Ovary (tissue), 10 donors: ENCODE measurements at places on chromosomes 11 and 22. TPM values are rescaled to one million over a fixed set of nuclear protein-coding genes. Genes with fewer than 3 reads are reported as not detected.

DNA sequence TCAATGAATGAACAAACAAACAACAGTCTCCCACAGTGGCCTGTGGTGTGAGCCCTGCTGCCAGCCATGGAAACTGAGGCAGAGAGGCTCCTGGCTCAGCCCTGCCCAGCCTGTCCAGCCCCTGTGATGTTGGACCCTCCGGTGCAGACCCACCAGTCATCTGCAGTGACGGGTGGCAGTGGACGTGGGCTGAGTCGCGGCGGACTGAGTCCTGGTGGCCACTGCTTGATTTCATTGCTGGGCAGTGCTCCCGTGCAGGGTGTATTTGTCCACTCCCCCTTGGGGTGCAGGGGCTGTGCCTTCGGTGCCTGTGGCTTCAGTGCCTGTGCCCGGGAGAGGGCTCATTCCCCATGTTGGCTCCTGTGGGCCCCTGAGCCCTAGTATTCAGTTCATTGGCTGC is 31.9 kb upstream of the MUC5AC start:
- no peaks in the 10 kb centered on the region for H3K36me3 ChIP-seq
- H3K4me3 ChIP-seq = no peak overlapping the region
- no peaks in the 10 kb centered on the region for H3K4me1 ChIP-seq
- no peak for DNase-seq
- H3K27ac ChIP-seq = no peak overlapping the region
- no peaks in the 10 kb centered on the region for H3K27me3 ChIP-seq

RASGRP2 gene
- 7.6 TPM for total RNA-seq

GRCh38 chr11:36699271-36699670 is 101.2 kb upstream of the RAG2 start:
- DNase-seq = no peak
- H3K4me1 ChIP-seq = no peaks in the 10 kb centered on the region
- H3K36me3 ChIP-seq = no peaks in the 10 kb centered on the region
- H3K27me3 ChIP-seq = no peaks in the 10 kb centered on the region
- no peak overlapping the region for H3K4me3 ChIP-seq
- H3K27ac ChIP-seq = no peak overlapping the region

GRCh38 chr22:11066458-11067285 is 4461.3 kb upstream of the OR11H1 start:
- no peaks in the 10 kb centered on the region for H3K27me3 ChIP-seq
- no peaks in the 10 kb centered on the region for H3K36me3 ChIP-seq
- DNase-seq = peak; percentile 28
- no peak overlapping the region for H3K27ac ChIP-seq

DNA sequence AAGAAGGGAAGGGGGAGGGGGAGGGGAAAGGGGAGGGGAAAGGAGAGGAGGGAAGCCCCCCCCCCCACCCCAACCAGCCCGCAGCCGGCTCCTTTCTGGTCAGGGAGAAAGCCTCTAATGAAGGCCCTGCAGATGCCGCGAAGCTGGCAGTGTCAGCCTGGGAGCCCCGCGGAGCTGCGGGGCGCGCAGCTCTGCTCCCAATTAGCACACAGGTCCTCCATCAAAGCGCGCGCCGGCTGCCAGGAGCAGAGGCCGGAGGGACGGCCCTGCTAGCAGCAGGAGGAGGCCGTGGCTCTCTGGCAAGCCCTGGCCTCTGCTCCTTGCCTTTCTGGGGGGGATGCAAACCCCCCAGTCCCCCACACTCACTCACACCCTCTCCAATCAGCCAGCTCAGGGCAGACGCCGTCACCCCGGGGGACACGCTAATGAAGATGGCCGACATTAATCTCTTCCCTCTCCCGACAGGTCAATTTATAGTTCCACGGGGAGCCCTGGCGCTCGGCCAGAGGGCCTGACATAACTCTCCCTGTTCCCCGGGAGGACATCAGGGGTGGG is 70.5 kb upstream of the TCF20 start:
- H3K27me3 ChIP-seq = no peaks in the 10 kb centered on the region
- DNase-seq = no peak
- no peak overlapping the region for H3K27ac ChIP-seq
- no peak overlapping the region for H3K4me3 ChIP-seq
- H3K4me1 ChIP-seq = peaks cover 2% of the 10 kb centered on the region

- peaks cover 2% of the 10 kb centered on the region for H3K4me1 ChIP-seq
- H3K4me3 ChIP-seq = no peak overlapping the region
- H3K36me3 ChIP-seq = no peaks in the 10 kb centered on the region
- no peak for DNase-seq
- no peaks in the 10 kb centered on the region for H3K27me3 ChIP-seq
- H3K27ac ChIP-seq = no peak overlapping the region
Measured at GRCh38 chr11:19768815-19769214, 56.2 kb downstream of the NAV2 start.

LIPT2 gene
- total RNA-seq = 4.1 TPM

- H3K4me1 ChIP-seq = peaks cover 8% of the 10 kb centered on the region
- no peak for DNase-seq
- no peak overlapping the region for H3K27ac ChIP-seq
- H3K27me3 ChIP-seq = no peaks in the 10 kb centered on the region
- no peak overlapping the region for H3K4me3 ChIP-seq
Measured at GRCh38 chr22:38462960-38463784, 4.7 kb upstream of the KDELR3 start.

C11orf86 gene
- not detected for total RNA-seq

DNA sequence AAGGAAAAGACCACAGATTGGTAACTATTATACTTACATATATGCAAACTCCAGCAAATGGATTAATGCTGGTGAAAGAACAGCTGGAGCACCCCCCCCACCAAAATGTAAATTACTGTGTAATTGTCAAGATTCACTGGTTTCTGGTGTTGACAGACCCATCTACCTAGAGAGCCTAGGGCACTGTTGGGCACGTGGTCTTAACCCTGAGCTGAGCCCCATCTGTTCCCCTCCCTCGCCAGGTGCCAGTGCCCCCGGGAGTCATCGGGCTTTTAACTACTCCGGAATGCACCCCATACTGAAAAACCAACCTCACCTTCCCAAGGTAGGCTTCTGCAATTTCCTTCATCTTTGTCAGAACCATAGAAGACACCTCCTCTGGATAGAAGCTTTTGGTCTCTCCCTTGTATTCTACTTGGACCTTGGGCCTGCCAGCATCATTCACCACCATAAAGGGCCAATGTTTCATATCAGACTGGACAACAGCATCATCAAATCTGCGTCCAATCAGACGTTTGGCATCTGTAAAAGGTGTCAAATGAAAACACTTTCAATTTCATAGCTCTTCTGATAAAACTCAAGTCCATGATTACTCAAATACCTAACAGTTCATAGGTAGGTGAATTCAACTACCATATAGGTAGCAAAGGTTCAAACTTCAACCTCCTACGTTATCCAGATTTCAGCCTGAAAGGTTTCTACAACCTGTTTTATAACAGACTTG is 1.5 kb downstream of the HSPA8 start:
- DNase-seq = no peak

GRCh38 chr11:120917559-120918239 is 106.2 kb upstream of the TBCEL start:
- H3K36me3 ChIP-seq = no peaks in the 10 kb centered on the region
- H3K4me3 ChIP-seq = no peak overlapping the region
- no peak for DNase-seq
- no peak overlapping the region for H3K27ac ChIP-seq
- H3K27me3 ChIP-seq = no peaks in the 10 kb centered on the region

OR52I2 gene
- not detected for total RNA-seq

GRCh38 chr11:115284773-115285172 is 219.4 kb downstream of the CADM1 start:
- no peaks in the 10 kb centered on the region for H3K4me1 ChIP-seq
- no peaks in the 10 kb centered on the region for H3K27me3 ChIP-seq
- H3K27ac ChIP-seq = no peak overlapping the region
- no peaks in the 10 kb centered on the region for H3K36me3 ChIP-seq
- DNase-seq = no peak

H19 gene
- total RNA-seq = 2,888 TPM

DNA sequence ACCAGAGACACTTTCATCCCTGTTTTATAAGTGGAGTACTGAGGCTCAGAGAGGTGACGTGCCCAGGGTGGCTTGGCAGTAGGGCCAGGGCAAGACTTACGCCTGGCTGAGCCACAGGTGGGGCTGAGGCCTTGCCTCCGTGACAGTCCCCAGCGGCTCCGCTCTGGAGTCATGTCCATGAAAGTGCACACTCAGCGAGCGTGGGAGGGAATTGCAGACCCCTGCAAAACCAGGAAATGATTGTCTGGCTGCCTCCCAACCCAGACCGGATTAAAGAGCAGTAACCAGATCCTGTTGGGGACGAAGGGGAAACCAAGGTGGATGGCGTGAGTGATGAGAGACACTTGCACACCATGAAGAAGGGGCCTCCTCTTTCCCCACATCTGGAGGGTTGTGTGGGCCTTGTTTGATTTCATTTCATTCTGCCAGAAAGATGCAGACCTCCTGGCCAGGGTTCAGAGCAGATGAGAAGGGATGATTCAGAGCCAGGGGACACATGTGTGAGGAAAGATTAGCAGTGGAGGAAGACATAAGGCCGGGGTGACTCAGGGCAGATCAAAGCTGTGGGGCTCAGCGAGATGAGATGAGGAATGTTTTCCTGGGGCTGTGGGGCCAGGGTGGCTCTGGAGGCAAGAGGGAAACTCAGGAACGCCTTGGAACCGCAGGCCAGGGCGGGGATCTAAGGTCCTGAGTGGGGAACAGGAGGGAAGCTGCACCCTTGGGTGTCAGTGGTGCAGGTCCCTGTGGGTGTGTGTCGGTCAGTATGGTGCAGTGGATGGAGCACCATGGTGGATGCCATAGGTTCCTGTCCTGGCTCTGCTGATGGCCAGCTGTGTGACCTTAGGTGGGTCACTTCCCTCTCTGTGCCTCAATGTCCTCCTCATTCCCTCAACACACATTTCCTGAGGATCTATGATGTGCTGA is 29.9 kb upstream of the LRRC32 start:
- H3K27ac ChIP-seq = no peak overlapping the region
- H3K36me3 ChIP-seq = no peaks in the 10 kb centered on the region
- no peaks in the 10 kb centered on the region for H3K27me3 ChIP-seq
- DNase-seq = no peak

- H3K27me3 ChIP-seq = no peaks in the 10 kb centered on the region
- DNase-seq = no peak
- no peaks in the 10 kb centered on the region for H3K36me3 ChIP-seq
Measured at GRCh38 chr22:40473703-40474102, 103.3 kb downstream of the SGSM3 start.

DNA sequence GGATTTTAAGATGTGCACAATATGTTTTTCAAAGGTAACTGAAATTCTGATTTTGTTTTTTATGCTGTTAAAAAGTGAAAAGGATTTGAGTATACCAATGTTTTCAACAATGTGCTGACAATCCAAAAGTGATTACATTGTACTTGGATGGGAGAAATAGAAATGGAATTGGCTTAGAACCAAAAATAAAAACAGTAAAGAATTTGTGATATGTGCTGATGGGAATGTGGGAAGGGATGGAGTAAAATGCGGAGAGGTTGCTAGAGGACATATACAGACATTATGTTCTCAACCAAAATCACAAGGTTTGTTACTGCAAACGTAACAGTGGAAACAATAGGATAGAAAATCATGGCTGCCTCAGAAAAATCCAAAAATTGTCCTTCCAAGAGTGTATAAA is 279.3 kb upstream of the TENM4 start:
- DNase-seq = no peak
- H3K27ac ChIP-seq = no peak overlapping the region
- H3K4me1 ChIP-seq = no peaks in the 10 kb centered on the region
- H3K27me3 ChIP-seq = no peaks in the 10 kb centered on the region

DNA sequence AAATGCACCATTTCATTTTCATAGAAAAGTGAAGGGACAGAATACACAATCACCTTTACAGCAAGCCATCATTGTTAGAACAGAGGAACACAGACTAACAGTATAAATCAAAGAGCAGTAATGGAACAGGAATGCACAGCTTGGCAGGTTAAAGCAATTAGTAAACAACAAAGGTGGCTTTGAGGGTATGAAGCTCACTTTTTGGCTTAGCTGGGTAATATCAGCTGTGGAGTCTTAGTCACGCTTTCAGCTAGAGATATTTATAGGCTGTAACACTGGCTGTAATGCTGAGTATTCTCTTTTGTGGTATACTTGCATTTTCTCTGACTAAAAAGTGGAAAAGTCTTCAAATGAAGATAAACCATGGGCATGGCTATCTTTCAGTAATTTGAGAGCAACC is 1780.5 kb downstream of the LRRC4C start:
- H3K27ac ChIP-seq = no peak overlapping the region
- H3K4me3 ChIP-seq = no peak overlapping the region
- H3K27me3 ChIP-seq = no peaks in the 10 kb centered on the region
- no peaks in the 10 kb centered on the region for H3K4me1 ChIP-seq
- DNase-seq = no peak
- no peaks in the 10 kb centered on the region for H3K36me3 ChIP-seq

B4GALNT4 gene
- total RNA-seq = 25.8 TPM

TTC12 gene
- 28.1 TPM for total RNA-seq

GRCh38 chr11:70776914-70777532 is 378.7 kb downstream of the CTTN start:
- DNase-seq = no peak
- no peaks in the 10 kb centered on the region for H3K36me3 ChIP-seq
- H3K27me3 ChIP-seq = no peaks in the 10 kb centered on the region
- no peak overlapping the region for H3K4me3 ChIP-seq

- H3K4me1 ChIP-seq = peaks cover 13% of the 10 kb centered on the region
- H3K36me3 ChIP-seq = no peaks in the 10 kb centered on the region
- no peak for DNase-seq
- no peaks in the 10 kb centered on the region for H3K27me3 ChIP-seq
- H3K27ac ChIP-seq = no peak within 1 kb of the TSS
Measured at GRCh38 chr22:19714312-19715187, at the start of gene SEPTIN5. Gene SEPTIN5, plus strand, starts transcription at chr22:19714503. Its CDS starts 86 bp downstream, at chr22:19714589.

- H3K4me3 ChIP-seq = no peak overlapping the region
- no peaks in the 10 kb centered on the region for H3K4me1 ChIP-seq
- DNase-seq = no peak
- H3K36me3 ChIP-seq = no peaks in the 10 kb centered on the region
- no peaks in the 10 kb centered on the region for H3K27me3 ChIP-seq
- H3K27ac ChIP-seq = no peak overlapping the region
Measured at GRCh38 chr11:26649884-26650283, 72.0 kb downstream of the SLC5A12 start.

DNA sequence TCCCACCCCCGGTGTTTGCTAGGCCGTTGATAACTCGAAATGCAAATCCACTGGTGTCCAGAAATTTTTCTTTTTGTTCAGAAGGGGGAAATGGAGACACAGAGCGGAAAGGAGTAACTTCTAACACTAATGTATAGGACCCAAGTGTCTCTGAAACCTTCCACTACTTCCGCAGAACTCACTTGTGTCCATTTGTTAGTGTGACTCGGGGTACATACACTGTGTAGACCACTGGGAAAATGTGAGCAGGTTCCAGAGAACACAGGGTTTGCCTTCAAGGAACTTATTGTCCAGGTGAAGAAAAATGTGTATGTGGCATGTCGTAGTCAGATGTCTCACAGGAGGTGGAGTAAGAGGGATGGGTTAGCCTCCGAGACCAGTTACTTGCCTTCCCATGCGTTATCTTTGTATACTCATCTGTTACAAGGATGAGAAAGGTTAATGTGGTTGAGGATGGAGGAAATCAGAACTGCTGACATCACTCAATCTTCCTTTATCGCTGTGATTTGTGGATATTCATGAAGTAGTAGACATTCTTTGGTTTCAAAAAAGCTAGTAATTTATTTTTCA is 857 bp downstream of the ARCN1 start:
- H3K36me3 ChIP-seq = no peaks in the 10 kb centered on the region
- no peak for DNase-seq
- H3K27ac ChIP-seq = peak overlapping the region; percentile 94
- H3K27me3 ChIP-seq = no peaks in the 10 kb centered on the region
- H3K4me1 ChIP-seq = peaks cover 8% of the 10 kb centered on the region

- no peak for DNase-seq
- no peak overlapping the region for H3K4me3 ChIP-seq
- no peaks in the 10 kb centered on the region for H3K36me3 ChIP-seq
- H3K27me3 ChIP-seq = no peaks in the 10 kb centered on the region
Measured at GRCh38 chr11:87462171-87462570, 424.4 kb downstream of the TMEM135 start.

GAS2 gene
- 10.0 TPM for total RNA-seq

OR8D1 gene
- not detected for total RNA-seq
